ENCODE measurements at places on chromosomes 2 and 18.

DNA sequence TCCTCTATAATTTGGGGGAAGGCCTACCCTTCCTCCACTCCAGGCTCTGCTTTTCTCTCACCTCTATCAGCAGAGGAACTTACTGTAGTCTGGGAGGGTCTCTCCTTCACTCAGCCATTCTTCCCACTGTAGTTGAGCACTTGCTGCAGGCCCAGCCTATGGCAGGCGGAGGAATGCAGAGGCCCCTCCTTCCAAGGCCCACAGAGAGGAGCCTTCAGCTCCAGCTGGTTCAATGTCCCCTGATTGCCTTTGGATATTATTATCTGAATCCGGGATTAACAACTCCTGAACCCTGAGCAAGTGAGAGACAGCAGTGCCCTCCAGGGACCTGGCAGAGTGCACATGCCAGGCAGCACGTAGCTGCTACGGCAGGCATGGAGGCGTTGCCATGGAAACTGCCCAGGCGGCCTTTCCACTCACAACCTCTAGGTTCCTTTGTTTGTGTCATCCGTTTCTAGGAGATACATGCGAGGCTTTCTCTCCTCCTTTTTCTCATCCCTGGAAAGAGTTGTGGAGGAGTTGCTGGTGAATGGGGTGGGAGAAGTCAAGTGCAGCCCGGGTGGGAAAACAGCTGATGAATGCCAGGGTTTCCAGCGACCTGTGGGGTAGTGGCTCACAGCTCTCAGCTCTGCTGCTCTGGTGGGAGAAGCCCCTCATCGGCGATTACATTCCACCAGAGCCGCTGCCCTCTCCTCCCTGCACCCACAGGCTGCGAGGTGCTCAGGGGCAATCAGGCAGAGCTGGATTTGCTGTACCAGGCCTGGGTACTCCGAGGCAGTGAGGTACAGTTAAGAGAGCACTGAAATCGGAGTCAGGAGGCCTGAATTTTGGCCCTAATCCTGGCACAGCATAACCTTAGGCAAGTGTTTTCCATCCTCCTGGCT, 55.3 kb upstream of the HK2 start:
- no peak for DNase-seq

GRCh38 chr2:84931384-84931821, 25.9 kb downstream of the TMSB10 start:
- no peak for DNase-seq

DNA sequence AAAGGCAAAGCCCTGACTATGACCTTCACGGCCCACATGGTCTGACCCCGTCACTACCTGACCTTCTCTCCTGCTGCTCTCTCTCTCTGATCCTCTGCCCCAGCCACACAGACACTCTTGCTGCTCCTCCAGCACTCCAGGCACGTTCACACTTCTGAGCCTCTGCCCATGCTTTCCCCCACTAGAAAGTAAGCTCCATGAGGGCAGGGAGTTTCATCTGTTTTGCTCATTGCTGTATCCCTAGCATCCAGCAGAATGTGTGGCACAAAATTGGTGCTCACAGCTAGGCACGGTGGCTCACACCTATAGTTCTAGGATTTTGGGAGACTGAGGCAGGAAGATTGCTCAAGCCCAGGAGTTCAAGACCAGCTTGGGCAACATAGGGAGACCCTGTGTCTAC, 52.5 kb upstream of the STPG4 start:
- no peak for DNase-seq

- no peak for DNase-seq
Observed at GRCh38 chr2:160085662-160086061, 23.2 kb upstream of the PLA2R1 start.

Measured in left colon (tissue), 2 donors.